ENCODE measurements at places on chromosomes 7 and 10. TPM values are rescaled to one million over a fixed set of nuclear protein-coding genes. Genes with fewer than 3 reads are reported as not detected.

Gene LRRC18
- under 0.01 TPM for total RNA-seq

Gene PON3
- not detected for total RNA-seq

Gene TSPAN15
- total RNA-seq: 0.44 TPM

Gene KNDC1
- total RNA-seq: 2.3 TPM

Gene TET1
- total RNA-seq: 4.7 TPM

Gene HYAL4
- total RNA-seq: 0.17 TPM

Gene CDC14C
- total RNA-seq: 0.17 TPM

Gene CTAGE4
- 2.0 TPM for total RNA-seq

Gene RBAK
- total RNA-seq: 6.8 TPM

Gene ZNF138
- total RNA-seq: 2.2 TPM

Gene CALCR
- not detected for total RNA-seq

Gene OR2A5
- total RNA-seq: not detected

Gene CYP3A4
- not detected for total RNA-seq

Gene PTN
- 35.4 TPM for total RNA-seq

Gene HEPACAM2
- not detected for total RNA-seq

Gene UCN3
- not detected for total RNA-seq

Gene CALHM2
- 51.3 TPM for total RNA-seq

Gene EXOC4
- 187 TPM for total RNA-seq

Gene ACSL5
- total RNA-seq: 5.0 TPM

Gene ICA1
- 0.33 TPM for total RNA-seq

Gene LRRN3
- total RNA-seq: 3.2 TPM

Gene PRSS37
- total RNA-seq: not detected

Gene HTR5A
- not detected for total RNA-seq

Gene FAM180A
- total RNA-seq: 80.0 TPM

Gene HOXA10
- 0.15 TPM for total RNA-seq

Gene CH25H
- total RNA-seq: 2.0 TPM

Gene DNA2
- total RNA-seq: 3.1 TPM

Gene PDZD7
- total RNA-seq: 1.6 TPM

Gene TMEM106B
- 61.8 TPM for total RNA-seq

Gene ZFYVE27
- total RNA-seq: 20.9 TPM

Gene DYDC1
- not detected for total RNA-seq

Gene GNA12
- total RNA-seq: 56.2 TPM
